SJCRH30 (cell line): ENCODE measurements at places on chromosomes 11 and 22. TPM values are rescaled to one million over a fixed set of nuclear protein-coding genes. Genes with fewer than 3 reads are reported as not detected.

Gene SLC43A3
- total RNA-seq = 0.12 TPM in 1 of 2 replicates, not detected in the other

Gene CHADL
- total RNA-seq = 1.9 and 2.9 TPM in 2 replicates

Gene ZDHHC13
- total RNA-seq = 40.0 and 46.8 TPM in 2 replicates

Gene TMEM132A
- 46.3 and 57.7 TPM in 2 replicates for total RNA-seq

Gene OR5A1
- not detected in 2 replicates for total RNA-seq

Gene CHRM1
- total RNA-seq = not detected in 2 replicates

Gene IL17RA
- total RNA-seq = 3.2 and 3.3 TPM in 2 replicates

Gene BLID
- total RNA-seq = not detected in 2 replicates

Gene P4HA3
- not detected in 2 replicates for total RNA-seq

Gene ADM
- 2.2 and 2.3 TPM in 2 replicates for total RNA-seq

Gene SLC16A8
- 1.1 and 1.4 TPM in 2 replicates for total RNA-seq

Gene RAG1
- total RNA-seq = 0.18 and 0.53 TPM in 2 replicates

Gene OR8K3
- not detected in 2 replicates for total RNA-seq

Gene TMEM225
- not detected in 2 replicates for total RNA-seq

Gene MB
- total RNA-seq = 4.4 and 6.3 TPM in 2 replicates

Gene OR8H2
- total RNA-seq = not detected in 2 replicates

Gene GSTT2B
- 14.0 and 14.9 TPM in 2 replicates for total RNA-seq

Gene CYB5R3
- 71.1 and 73.9 TPM in 2 replicates for total RNA-seq
